Panc1 (cell line): ENCODE measurements at places on chromosomes 2 and 18. TPM values are rescaled to one million over a fixed set of nuclear protein-coding genes. Genes with fewer than 3 reads are reported as not detected.

The SULT1C2 gene
- 0.31 TPM for total RNA-seq

The ALPG gene
- 65.3 TPM for total RNA-seq

The MERTK gene
- 14.5 TPM for total RNA-seq

The PPP1CB gene
- total RNA-seq, result 180 TPM

The ANKRD62 gene
- not detected for total RNA-seq

The SPATS2L gene
- total RNA-seq, result 282 TPM

The DTNB gene
- 37.8 TPM for total RNA-seq

The DSEL gene
- total RNA-seq, result 6.8 TPM

The SLC66A3 gene
- 39.1 TPM for total RNA-seq

The ZC3H6 gene
- 5.3 TPM for total RNA-seq
